Gastroesophageal sphincter (tissue), 4 donors: ENCODE measurements at places on chromosomes 12 and 14.
A peak's percentile ranks its signal among the peaks of the same experiment; 100 is the strongest.

DNA sequence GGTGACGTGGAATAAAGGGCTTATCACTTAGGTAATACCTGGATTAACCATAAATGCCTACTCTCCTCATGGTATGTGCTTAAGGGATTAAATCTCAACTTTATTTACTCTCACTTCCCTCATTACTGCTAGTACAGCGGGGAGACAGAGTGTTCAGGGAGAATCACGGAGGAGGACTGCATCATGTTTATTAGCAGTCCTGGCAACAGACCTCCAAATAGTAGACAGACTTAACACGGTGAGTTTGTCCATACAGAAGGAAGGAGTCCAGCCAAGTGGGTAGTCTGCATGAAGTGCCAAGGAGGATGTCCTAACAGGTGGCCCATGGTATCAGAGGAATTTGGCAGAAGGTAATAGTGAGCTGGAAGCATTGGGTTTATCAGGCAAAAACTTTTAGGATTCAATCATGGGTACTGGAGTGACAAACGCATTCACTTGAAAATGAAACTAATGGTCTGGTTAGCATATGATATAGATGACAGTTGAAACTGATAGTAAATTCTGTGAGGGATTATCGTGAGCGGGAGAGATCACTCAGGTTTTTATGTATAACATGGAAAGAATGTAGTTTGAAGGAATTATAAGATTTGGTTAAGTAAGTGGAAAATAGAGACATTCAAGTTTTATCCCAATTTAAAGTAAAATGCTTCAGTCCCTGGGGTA, 471.8 kb downstream of the TMEM117 start:
- no peak overlapping the region for H3K4me3 ChIP-seq
- H3K4me1 ChIP-seq: no peaks in the 10 kb centered on the region
- no peaks in the 10 kb centered on the region for H3K36me3 ChIP-seq
- no peak overlapping the region for H3K27ac ChIP-seq
- no peak for ATAC-seq
- H3K27me3 ChIP-seq: no peaks in the 10 kb centered on the region

DNA sequence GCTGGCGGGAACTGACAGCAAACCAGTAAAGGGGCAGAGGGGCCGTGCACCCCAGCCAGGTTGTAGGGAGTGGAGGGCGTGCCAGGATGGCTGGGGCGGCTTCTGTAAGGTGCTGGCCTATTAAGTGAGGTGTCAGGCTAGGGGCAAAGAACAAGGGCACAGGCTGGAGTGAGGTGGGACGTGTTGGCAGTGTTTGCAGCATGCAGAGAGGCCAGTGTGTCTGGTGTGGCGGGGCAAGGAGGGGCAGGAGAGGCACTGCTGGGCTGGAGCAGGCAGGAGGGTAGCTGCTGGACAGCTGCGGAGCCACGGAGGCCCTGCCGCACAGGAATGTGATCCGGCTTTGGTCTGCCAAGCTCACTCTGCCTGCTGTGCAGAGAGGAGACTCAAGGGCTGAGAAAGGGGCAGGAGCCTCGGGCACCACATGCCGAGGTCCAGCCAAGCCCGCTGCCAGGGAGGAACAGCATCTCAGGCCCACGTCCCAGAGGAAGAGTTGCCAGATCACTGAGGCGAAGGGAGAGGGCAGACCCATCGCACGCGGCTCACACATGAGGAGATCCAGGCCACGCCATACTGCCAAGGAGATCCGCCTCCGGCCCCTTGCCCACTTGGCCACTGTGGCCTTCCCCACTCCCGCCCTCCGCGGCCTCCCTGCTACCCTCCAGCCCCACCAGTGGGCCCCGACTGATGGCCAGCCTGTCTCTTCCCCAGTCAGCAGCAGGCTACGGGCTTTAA, 46.8 kb downstream of the AMN start:
- no peak overlapping the region for H3K4me3 ChIP-seq
- no peak for ATAC-seq
- H3K27ac ChIP-seq: no peak overlapping the region
- H3K36me3 ChIP-seq: no peaks in the 10 kb centered on the region
- no peaks in the 10 kb centered on the region for H3K4me1 ChIP-seq
- H3K27me3 ChIP-seq: no peaks in the 10 kb centered on the region

GRCh38 chr14:57085801-57086200, 182.9 kb downstream of the EXOC5 start:
- H3K27ac ChIP-seq: no peak overlapping the region
- no peaks in the 10 kb centered on the region for H3K4me1 ChIP-seq
- H3K36me3 ChIP-seq: no peaks in the 10 kb centered on the region
- no peaks in the 10 kb centered on the region for H3K27me3 ChIP-seq
- ATAC-seq: no peak

DNA sequence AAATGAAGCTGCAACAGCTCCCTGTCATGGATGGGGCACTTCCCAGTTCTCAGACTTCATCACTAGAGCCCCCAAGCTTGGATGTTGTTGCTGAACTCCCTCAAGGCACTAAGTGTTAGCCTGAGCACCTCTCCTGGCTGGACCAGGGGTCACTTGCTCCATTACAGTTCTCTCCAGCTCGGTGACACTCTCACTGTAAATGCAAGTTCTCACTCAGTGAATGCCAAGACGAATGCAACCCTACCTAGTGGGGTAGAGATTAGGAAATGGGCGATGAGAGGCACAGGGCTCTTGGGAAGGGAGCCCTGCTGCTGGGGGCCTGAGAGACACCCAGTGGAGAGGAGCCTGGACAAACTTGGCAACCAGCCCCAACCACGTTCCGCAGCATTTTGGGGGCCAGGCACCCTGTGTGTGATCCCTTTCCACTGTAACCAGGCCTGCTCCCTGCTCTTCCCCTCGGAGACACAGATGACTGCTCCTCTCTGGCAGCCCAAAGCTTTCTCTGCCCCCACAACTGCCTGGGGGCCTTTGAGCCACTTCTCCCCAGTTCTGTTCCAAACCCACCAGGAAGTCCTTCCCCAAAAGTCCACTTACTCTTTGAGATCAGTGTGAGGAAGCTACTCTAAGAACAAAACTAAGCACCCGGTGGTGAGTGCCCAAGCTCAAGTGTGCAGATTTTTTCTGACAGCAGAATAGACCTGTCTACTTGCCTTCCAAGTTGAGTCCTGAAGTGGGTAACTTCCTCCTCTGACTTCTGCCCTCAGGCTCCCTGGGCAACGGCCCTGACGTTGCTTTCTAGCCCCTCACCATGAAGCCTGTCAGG, 8.0 kb upstream of the SELPLG start:
- ATAC-seq: no peak
- H3K4me1 ChIP-seq: no peaks in the 10 kb centered on the region
- H3K36me3 ChIP-seq: peaks cover 20% of the 10 kb centered on the region
- no peak overlapping the region for H3K4me3 ChIP-seq
- no peaks in the 10 kb centered on the region for H3K27me3 ChIP-seq
- peak overlapping the region; percentile 53 for H3K27ac ChIP-seq

DNA sequence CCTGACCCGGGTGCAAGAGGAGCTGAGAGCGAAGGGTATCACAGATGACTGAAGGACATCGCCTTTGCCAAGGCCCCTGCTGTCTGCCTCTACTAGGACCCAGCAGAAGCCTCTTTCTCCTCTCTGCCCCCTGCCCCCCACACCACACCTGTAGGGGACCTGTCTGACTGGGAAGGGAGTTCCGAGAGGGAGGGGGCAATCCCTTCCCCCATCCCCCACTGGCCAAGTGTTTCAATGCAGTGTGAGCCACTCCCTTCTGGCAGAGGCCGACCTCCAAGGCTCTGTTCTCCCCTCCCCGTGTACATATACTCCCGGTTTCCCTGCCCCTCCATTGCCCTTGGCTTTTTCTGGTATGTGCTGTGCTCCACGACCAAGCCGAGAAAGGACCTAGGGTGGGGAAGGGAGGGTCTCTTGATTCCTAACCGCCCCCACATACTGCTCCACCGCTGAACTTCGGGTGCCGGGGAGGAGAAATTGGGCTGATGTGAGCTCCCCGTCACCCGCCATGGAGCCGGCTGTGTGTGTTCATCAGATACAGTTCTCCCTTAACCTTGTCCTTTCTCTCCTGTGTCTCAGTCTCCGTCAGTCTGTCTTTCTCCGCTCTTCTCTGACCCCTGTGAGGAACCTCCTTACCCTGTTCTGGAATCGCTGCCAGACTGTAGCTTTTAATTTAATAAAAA, 2.0 kb upstream of the ARHGEF25 start:
- peaks cover 31% of the 10 kb centered on the region for H3K4me1 ChIP-seq
- no peaks in the 10 kb centered on the region for H3K36me3 ChIP-seq
- H3K4me3 ChIP-seq: no peak overlapping the region
- H3K27ac ChIP-seq: peak overlapping the region; percentile 96
- H3K27me3 ChIP-seq: peaks cover 10% of the 10 kb centered on the region

GRCh38 chr12:101551362-101552114, 43.2 kb upstream of the MYBPC1 start:
- H3K27me3 ChIP-seq: no peaks in the 10 kb centered on the region
- no peak overlapping the region for H3K27ac ChIP-seq
- H3K4me1 ChIP-seq: no peaks in the 10 kb centered on the region
- no peak overlapping the region for H3K4me3 ChIP-seq

- H3K27me3 ChIP-seq: no peaks in the 10 kb centered on the region
- H3K4me3 ChIP-seq: no peak overlapping the region
- no peak for ATAC-seq
- no peak overlapping the region for H3K27ac ChIP-seq
- peaks cover 28% of the 10 kb centered on the region for H3K36me3 ChIP-seq
Measured at GRCh38 chr14:100540926-100541620, 46.1 kb downstream of the BEGAIN start.

DNA sequence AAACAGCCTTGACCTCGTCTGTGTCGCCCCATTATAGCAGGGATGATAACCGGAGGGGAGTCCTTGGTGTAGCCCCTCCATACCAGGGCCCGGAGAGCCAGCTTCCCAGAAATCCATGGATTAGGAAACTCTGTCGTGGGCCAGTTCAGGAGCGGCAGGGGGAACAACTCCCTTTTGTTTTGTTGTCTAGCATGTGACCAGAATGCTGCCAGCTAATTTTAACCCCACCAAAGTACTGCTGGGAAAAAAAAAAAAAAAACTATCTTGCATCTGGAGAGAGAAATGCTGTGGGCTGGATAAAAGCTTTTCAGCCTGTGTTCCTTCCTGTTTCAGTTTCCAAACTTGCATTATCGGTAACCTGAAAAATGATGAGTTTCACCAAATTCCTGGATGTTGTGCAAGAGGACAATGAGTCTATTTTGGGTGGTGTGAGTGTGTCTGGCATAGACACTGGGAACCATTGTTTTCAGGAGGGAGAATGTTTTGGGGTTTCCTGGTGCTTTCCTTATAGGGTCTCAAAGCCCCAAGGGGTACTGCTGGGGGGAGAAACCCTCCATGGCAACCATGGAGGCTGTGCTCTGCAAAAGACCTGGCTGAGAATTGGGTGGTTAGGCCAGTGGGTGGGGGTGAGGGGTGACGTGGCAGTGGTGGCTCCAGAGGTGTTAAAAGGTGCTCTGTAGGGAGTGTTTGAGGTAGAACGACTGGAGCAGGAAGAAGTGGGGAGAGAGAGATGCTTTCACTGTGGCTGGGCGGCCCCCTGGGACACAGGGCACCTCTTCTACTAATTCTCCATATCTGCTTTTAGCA, 14.9 kb upstream of the IRF2BPL start:
- H3K36me3 ChIP-seq: no peaks in the 10 kb centered on the region
- H3K4me1 ChIP-seq: peaks cover 73% of the 10 kb centered on the region
- no peak overlapping the region for H3K4me3 ChIP-seq
- peak overlapping the region; percentile 90 for H3K27ac ChIP-seq
- H3K27me3 ChIP-seq: no peaks in the 10 kb centered on the region

DNA sequence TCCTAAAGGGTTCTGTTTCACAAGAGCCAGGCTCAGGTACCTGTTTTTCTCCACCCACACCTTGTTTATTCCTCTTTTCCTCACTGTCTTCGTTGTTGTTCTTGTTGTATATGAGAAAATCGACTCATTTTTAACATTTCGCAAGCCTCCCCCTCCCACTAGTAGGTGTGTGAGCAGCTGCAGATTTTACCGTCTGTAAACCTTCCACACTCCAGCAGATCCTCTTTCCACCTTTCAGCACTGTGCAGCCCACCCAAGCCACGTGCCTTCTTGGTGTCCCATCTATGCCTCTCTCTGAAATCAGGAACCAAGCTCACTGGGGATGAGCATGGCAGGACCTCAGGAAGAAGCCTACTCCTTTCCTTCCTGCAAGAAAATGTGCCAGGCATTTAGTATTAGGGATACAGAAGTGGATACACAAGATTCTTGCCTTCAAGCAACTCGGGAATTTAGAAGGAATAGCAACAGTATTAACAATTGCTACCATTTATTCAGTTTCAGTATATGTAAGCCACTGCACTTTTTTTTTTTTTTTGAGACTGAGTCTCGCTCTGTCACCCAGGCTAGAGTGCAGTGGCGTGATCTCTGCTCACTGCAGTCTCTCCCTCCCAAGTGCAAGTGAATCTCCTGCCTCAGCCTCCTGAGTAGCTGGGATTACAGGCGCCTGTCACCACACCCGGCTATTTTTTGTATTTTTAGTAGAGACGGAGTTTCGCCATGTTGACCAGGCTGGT, 113.6 kb downstream of the CHST11 start:
- no peak overlapping the region for H3K27ac ChIP-seq
- no peaks in the 10 kb centered on the region for H3K4me1 ChIP-seq
- H3K27me3 ChIP-seq: no peaks in the 10 kb centered on the region
- no peak overlapping the region for H3K4me3 ChIP-seq
- ATAC-seq: no peak
- H3K36me3 ChIP-seq: no peaks in the 10 kb centered on the region

DNA sequence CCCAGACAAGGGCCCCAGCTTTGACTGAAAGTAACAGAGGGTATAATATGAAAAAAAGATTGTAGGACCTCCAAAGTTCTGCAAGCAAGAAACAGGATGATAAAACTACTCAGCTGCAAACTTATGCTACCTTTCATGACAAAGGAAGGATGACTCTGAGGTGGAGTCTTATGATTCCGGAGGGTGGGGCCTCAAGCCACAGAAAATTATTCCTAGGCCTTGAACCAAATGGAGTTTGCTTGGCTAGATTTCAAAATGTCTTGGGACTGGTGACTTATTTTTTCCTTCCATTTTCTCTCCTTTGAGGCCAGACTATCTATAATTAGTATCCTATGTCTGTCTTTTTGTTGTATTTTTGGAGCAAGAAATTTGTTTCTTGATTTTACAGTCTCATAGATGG, 336.4 kb downstream of the LRIG3 start:
- ATAC-seq: no peak
- no peaks in the 10 kb centered on the region for H3K36me3 ChIP-seq
- peaks cover 24% of the 10 kb centered on the region for H3K4me1 ChIP-seq
- no peaks in the 10 kb centered on the region for H3K27me3 ChIP-seq
- H3K27ac ChIP-seq: peak overlapping the region; percentile 36

DNA sequence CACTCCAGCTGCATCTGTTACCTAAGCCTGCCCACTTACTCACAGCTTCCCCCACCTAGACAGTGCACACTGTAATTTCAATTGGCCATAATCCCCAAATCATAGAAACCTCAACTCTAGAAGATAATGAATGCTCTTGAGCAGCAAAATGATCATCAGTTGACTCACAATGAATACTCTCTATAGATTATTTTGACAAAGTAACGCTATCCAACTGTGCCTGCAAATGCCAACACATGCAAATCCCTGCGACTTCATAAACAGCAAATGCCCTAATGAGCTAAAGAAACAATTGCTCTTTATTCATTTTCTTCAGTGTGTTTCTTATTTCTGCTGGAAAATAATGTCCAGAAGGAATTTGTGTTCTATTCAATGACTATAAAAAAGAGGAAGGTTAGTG, 319.5 kb downstream of the PAWR start:
- H3K4me1 ChIP-seq: no peaks in the 10 kb centered on the region
- H3K36me3 ChIP-seq: no peaks in the 10 kb centered on the region
- no peak overlapping the region for H3K4me3 ChIP-seq
- H3K27me3 ChIP-seq: no peaks in the 10 kb centered on the region

GRCh38 chr14:68551045-68551683, 241.7 kb downstream of the ZFP36L1 start:
- no peak overlapping the region for H3K4me3 ChIP-seq
- no peak for ATAC-seq
- no peaks in the 10 kb centered on the region for H3K36me3 ChIP-seq
- H3K27ac ChIP-seq: peak overlapping the region; percentile 92
- H3K27me3 ChIP-seq: no peaks in the 10 kb centered on the region

GRCh38 chr12:25800101-25800500, 158.4 kb upstream of the RASSF8 start:
- ATAC-seq: no peak
- H3K4me1 ChIP-seq: no peaks in the 10 kb centered on the region
- H3K27ac ChIP-seq: no peak overlapping the region
- H3K4me3 ChIP-seq: no peak overlapping the region
